ENCODE measurements at places on chromosomes 3 and 15.

DNA sequence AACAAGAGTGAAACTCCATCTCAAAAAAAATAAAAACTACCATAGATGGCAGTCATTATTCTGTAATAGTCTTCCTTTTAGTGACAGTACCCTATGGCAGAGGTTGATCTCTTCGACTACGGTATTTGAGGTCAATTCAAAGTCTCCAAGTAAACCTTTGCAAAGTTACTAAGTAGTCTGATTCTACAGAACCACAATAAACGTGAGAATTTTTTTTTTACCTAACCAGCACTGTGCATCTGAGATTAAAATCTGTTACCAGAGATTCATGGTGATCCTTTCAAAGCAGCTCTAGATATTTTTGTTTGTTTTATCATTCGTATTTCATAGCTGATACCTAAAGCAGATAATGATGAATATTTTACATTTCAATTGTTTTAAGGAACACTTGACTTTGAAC, 86.6 kb upstream of the CHD2 start:
- DNase-seq = no peak

DNA sequence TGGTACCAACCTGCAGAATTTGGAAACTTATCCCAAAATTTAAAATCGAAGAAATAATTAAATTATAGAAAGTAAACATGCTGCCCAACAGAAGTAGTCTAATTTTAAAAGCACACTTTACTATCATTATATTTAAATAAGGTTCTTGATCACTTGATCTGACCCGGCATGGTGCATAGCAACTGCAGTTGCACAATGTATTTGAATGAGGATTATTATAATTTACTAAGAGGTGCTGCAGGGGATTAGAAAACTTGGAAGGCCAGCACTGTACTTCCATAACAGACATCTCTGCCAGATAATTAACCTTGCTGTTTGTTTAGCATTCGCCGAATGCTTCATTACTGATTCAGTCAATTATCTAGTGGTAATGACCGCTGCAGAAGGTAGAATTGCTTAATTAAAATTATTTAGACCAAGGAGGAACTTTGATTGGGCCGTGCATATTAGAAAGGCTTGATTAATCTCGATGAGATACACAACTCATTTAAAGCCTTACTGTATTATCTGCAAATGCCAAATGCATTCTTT, 971.6 kb downstream of the ZPLD1 start:
- DNase-seq = no peak

GRCh38 chr3:52881871-52882270, 15.5 kb downstream of the STIMATE start:
- no peak for DNase-seq

DNA sequence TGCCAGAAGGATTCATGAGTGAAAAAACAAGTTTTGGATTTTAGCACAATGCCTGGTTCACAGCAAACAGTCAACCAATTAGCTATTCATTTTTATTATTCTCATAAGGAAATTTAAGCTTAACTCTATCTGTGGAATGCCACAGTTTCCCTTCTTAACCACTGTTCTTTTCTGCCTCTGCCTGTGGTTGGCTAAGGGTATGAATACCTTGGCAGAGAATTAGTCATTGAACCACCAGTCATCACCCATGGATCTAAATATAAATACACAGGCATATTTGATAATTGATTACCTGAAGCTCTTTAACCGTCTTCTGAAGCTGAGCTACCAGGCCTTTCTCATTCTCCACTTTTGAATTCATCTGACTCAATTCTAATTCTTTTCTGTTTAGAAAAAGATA, 79.9 kb downstream of the MYH15 start:
- no peak for DNase-seq

GRCh38 chr3:70919661-70920060, 607.2 kb upstream of the MDFIC2 start:
- no peak for DNase-seq

DNA sequence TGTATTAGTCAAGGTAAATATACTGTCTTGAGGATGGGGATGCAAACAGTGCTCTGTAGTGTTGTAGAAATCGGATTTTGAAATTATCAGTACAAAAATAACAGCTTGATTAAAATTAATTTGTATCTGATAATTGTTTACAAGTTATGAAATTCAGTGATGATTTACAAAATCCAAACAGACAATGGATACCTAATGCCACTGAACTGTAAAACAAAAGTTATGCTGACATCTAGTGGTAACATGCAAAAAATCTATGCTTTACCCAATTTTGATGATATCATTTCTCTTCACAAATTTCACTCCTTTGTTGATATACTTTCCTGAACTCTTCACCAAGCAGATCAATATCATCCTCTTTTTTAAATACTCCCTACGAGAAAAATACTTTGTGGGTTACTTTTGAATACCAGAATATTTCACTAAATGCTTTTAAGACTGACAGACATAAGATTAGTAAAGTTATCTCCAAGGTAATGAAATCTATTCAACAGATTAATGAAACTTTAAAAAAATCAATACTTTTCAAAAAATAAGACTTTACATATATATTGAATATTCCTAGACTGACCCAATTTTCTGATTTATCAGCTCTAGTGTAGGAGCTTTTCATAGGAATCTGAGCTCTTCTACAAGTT, 36.0 kb downstream of the MNS1 start:
- DNase-seq = no peak

DNA sequence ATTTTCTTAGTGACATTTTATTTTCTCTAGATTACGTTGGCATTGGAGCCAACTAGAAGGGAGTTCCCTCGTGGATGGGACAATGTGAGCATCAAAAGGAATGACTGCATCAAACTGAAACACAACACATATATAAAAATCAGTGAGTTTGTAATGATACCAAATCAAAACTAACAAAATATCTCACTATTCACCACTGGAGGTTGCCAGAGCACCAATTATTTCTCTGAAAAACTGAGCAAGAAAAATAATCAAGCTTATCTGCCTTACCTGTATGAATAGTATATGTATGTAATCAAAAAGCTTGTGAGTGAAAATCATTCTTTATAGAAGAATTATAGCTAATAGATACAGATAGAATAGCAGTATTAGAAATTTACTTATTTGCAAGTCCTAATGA, 46.8 kb upstream of the OTOL1 start:
- no peak for DNase-seq

GRCh38 chr3:10964537-10965167, 27.9 kb upstream of the SLC6A1 start:
- DNase-seq = no peak

GRCh38 chr3:101646726-101647125, 30.2 kb downstream of the ZBTB11 start:
- DNase-seq = no peak

GRCh38 chr3:78908236-78908635, 859.6 kb downstream of the ROBO1 start:
- DNase-seq = no peak

- DNase-seq = no peak
Measured at GRCh38 chr3:50415061-50415460, 55.7 kb upstream of the TMEM115 start.

DNA sequence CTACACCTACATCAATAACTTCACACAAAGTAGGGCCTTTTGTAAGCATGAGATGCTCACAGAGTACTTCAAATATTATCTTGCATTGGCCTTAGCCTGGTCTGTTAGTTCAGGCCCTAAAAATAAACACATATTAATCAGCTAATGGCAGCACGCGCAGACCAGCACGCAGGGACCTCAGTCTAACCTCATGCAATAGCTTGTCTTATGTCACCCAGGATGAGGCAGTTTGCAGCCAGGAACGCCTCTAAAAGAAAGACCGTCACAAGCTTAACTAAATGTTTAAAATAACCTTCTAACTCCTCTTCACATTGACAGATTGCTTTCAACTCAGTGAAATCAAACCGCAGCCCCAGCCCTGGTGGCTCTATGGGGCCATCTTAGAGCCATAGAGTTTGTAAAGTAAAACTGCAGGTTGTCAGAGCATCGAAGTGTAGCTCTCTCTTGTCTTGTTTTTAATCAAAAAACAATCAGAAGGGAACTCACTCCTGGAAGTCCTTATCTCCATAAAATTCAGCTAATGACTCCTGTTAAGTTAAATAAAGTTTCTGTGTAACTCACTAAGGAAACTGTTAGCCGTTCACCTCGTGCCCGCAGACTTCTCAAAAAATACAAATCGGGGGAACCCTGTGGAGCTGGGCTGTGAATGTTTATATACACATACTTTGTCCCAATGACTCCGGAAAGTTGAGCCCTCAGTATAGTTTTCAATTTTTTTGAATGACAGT, 212.6 kb downstream of the CDIN1 start:
- DNase-seq = peak; percentile 60

GRCh38 chr3:187941135-187941847, 196.0 kb upstream of the BCL6 start:
- no peak for DNase-seq

DNA sequence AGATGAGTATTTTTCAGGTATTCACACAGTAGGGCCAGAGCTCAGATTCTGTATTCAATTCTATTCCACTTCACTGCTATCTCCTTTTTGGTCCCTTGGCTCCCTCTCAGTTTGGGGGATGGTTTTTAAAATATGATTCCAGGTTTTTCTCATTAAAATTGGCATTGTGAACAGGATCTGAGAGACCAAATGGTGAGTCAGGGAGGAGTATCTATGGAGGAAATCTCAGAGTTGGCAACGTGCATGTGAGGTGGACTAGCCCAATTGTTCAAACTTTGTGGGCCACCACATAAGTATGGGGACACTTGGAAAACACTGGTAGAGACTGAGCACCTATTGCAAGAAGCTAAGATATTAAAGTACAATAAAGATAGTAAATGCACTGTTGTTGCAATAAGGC, 53.9 kb upstream of the TTC14 start:
- no peak for DNase-seq

DNA sequence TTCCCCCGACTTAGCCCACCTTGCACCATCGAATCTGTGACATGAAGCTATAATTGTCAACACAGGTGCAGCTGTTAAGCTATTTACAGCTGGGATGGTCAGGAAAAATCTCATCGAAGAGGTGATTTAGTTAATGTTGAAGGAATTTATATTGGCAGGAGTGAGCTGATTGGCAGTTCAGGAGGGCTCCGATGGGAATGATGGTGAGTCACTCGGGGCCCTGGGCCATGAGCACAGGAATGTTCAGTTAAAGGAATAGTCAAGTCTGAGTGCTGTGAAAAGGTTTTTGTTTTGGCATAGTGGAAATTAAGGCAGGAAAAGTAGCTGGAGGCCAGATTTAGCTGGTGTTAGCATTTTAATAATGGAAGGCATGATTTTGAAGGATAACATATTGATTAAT, 95.7 kb downstream of the OXSM start:
- DNase-seq = no peak

DNA sequence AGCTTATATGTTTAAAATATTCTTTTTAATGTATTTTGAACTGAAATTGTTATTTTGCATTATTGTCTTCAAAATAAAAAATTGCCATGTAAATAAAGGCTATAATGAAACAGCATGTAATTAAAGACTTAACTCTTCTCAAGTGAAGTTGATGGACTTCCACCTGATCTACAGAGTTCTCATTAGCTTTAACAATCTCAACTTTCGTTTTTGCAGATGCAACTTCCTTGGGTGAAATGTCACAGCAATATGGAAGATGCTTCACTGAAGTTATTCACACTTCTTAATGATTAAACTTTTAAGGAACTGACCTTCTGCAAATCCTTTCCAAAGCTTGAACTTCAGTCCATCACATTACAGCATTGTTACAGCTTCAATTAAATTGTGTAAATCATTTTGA, 63.6 kb downstream of the OSTN start:
- no peak for DNase-seq

GRCh38 chr3:155617346-155617925, 127.4 kb downstream of the PLCH1 start:
- DNase-seq = no peak

- no peak for DNase-seq
Measured at GRCh38 chr15:77085297-77085696, 14.4 kb upstream of the TSPAN3 start.

DNA sequence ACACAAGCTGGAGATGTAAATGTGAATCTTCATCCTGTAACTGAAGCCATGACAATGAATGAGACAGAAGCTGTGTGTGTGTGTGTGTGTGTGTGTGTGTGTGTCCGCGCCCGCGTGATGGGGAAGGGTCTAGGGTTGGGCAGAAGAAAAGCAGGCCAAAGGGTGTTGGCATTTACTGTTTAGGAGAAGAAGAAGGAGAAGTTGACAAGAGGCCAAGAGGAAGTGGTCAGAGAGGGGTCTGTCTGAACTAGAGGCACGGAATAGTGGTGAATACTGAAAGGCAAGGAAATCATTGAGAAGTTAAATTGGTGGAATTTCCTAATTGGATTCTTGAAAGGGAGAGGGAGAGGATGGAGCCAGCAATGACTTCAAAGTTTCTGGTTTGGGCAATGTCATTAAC, 5.6 kb upstream of the NCEH1 start:
- DNase-seq = no peak

- DNase-seq = no peak
Measured at GRCh38 chr15:96392380-96393208, 62.1 kb downstream of the NR2F2 start.

DNA sequence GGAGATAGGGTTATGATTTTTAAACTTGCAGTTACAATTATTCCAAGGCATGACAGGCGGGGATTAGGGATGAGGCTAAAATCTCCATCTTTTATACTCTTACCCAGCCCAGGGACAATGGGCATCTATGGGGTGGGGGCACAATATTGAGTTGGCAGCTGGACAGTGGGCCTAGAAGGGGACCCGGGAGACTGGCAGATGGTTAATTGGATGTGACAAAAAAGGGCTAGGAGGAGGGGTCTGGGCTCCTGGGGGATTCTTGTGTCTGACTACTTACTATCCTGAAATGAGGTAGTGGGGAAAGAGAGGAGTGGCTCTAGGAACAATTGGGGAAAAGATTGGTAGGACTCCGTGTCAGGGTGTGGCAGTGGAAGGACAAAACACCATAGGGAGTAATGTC, 53.0 kb upstream of the ROPN1 start:
- no peak for DNase-seq

DNA sequence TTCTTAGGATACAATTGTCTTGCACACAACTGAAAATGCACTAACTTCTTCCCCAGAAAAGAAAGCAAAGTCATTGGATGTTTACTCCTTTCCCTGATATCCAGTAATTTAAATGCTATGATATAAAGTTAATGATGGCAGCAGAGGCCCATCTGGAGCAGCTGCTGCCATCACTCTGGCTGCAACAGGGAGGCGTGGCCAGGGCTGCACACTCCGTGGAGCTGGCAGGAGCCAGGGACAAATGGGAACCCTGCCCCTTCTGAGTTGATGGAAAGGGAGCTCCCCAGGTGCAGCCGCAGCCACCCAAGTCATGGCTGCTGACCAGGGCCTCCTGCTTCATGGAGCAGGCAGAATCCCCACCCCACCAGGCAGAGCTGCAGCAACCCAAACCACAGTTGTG, 72.6 kb upstream of the ALDH1A3 start:
- no peak for DNase-seq
